ENCODE measurements at places on chromosomes 16 and 17.
A peak's percentile ranks its signal among the peaks of the same experiment; 100 is the strongest.

- no peak for DNase-seq
Measured at GRCh38 chr16:4663465-4663776, 29.9 kb upstream of the NUDT16L1 start.

DNA sequence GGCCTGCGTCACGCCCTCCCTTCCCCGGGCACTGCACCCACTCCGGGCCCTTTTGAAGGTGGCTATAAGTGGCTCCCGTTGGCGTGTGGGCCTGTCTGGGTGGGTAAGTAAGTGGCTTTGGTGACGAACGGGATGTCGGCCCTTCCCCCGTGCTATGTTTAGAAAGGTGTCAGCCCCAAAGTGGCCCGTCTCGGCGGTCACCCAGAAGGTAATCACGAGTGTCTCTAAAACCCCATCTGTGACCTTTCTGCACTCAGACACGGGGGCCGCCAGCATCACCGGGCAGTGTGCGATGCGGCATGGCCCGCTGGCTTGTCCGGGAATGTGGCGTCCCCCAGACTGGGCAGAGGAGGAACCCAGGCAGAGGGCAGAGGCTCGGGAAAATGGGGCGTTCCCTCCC is 88.2 kb downstream of the IRX5 start:
- DNase-seq: no peak

GRCh38 chr17:53631486-53631885 is 191.2 kb upstream of the KIF2B start:
- no peak for DNase-seq

GRCh38 chr17:15914400-15915170 is 30.3 kb upstream of the ADORA2B start:
- DNase-seq: peak; percentile 61

DNA sequence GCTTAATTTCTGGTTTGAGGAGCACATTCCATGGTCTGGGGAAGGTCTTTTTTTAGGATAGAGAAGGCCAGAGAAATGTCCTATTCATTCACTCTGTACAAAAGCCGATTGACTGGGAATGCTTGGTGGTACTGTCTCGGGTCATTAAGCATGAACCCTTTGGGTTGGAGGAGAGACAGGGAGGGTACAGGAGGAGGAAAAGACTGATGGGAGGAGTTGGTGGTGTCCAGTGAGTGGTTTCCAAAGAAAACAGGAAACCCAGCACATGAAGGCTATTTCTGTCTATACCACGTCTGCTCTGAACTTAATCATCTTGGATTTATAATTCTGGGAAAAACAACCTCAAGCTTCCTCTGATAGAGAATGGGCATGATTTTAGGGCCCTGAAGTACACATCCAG is 111.9 kb downstream of the XYLT1 start:
- no peak for DNase-seq

DNA sequence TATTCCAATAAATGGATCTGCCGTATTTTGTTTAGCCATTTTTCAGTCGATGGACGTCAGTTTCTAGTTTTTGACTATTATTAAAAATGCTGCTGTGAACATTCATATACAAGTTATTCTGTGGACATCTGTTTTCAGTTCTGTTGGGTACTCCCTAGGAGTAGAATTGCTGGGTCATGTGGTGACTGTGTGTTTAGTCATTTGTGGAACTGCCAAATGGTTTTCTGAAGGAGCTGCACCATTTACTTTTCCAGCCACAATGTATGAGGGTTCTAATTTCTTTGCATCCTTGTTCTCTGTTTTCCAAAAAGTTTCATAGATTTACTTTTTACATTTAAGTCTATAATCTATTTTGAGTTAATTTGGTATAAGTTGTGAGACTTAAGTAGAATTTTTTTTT is 29.5 kb downstream of the CYLD start:
- peak; percentile 60 for DNase-seq

GRCh38 chr16:20332411-20332810 is 5.1 kb upstream of the GP2 start:
- no peak for DNase-seq

- DNase-seq: no peak
Measured at GRCh38 chr17:9878356-9878755, 26.7 kb downstream of the RCVRN start.
